ENCODE measurements at places on chromosomes 7 and 10.
A peak's percentile ranks its signal among the peaks of the same experiment; 100 is the strongest.

DNA sequence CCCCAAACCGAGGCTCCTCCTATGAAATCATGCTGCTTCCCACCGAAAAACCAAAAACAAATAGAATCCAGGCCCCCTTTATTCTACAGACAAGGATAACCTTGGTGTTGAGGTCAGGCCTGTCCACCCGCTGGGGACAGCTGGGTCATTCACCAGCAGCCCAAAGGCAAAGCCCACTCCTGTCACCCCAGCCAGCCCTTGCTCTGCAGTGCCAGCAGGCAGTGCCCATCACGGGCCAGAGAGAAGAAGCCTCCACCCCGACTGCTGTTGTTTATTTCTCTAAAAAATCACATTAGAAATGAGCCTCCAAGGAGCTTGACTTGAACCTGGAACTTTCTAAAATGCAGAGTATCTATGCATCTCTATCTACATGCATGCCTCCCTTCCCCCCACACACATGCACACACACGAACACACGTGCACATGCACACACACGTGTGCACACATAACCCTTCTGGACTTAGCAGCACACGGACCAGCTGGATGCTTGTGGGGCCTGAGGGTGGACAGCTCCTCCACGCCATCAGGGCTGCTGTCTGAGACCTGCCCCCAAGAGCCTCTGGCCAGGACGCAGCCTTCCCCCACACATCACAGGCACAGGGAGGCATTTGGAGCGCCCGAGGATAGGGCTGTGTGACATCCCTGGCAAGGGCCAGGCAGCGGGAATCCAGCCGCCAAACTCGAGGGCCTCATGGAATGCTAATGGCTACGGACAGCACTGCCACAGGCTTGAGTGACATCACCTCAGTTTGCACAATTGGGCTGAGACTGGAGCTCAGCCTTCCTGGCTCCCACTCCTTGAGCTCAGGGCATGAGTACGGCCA lies 22.8 kb downstream of the PRKAG2 start:
- DNase-seq, result no peak

- no peak for DNase-seq
Observed at GRCh38 chr10:99358101-99358500, 28.9 kb downstream of the CNNM1 start.

GRCh38 chr10:7251696-7252465 lies 159.0 kb downstream of the SFMBT2 start:
- no peak for DNase-seq

DNA sequence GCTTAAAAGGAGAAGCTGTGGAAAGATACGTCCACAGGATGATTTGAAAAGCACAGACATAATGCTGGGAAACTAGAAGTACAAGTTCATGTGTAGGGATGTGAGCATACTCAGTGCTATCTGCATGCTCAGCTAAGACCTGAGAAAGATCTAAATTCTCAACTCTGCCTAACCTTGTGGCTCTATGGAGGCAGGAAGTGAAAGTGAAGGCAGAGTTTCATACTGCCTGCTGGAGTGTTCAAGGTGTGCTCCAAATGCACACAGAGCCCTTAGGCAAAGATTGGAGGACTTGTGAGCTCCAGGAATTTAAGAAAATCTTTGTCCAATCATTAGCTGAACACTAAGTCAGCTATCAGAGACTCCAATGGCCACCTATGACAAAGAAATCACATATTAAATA lies 190.9 kb downstream of the RNLS start:
- no peak for DNase-seq

DNA sequence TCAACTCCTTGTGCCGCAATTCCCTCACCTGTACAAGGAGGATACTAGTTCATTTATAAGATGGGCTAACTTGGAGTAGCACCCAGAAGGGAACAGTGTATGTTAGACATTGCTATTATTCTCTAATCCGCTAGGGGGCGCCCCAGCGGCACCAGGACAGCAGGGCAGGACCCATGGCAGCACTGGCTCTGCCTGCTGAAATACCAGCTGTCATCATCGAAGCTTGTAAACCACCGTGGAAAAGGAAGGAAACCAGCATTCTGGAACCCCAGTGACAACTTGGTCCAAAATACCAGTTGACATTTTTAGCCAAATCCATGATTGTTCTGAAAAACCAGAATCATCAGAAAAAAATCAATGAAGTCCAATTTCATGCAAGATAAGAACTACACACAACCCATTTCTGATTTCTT lies 134.4 kb downstream of the ITGA8 start:
- peak; percentile 5 for DNase-seq

- DNase-seq, result no peak
Observed at GRCh38 chr7:66176914-66177313, 28.2 kb upstream of the TPST1 start.

DNA sequence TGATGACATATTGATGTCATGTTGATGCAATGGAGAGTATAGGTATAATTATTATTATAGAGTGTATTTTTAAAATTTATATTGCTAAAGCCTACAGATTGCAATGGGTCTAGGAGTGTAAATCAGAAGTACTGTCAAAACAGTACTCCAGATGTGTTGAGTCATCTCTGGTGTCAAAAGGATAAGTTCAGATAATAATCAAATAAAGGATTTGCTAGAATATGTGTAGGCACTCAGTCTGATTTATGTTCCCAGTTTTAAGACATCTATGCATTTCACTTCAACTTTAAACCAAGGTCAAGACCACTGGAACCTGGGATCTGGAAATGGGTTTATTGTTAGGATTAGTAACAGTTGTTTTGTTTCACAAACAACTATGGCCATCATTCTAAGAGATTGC lies 342.3 kb upstream of the BMPER start:
- DNase-seq, result no peak

DNA sequence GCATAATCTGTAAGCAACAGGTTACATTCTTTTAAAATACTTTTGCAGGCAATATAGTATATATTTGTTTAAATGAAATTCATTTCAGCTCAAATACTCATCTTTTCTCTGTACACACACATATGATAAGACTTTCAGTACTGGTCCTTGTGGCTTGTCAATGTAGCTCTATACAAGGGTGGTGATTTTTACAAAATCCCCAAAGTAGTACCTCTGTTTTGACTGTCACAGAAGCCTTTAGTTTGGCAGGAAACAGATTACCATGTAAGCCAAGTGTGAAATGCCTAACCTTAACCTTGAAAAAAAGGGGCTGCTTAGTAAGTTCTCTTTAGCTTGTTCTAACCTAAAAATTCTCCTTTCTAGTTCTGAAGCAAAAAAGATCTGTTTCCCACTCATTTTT lies 87.9 kb downstream of the KCND2 start:
- no peak for DNase-seq

DNA sequence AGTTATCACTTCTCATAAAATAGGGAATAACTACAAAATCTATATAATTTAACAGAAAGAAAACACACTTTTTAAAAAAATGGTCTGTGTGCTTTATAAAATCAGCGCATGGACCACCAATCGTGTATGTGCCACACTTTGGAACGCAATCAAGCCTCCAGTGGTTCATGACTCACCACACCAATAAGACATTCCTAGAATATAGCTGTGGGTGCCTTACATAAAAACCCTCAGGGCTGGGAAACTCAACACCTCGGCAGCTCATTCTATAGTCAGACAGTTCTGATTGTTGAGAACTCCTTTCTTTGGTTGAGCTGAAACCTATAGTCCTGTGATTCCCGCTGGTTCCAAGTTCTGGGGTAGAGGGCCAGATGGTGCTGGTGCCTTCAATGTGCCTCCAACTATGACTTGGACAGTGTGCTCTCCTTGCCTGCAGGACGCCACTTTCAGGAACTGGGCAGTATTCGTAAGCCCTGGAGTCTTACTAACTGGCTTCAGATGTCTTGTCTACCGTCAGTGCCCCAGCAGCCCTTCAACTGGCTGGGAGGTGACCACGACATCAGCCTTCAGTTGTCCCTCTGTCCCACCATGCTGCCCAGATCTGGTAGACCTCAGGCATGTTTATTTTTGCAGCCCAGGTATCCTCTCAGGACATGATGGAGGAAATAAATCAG lies 135.7 kb upstream of the GDF10 start:
- no peak for DNase-seq

All from NCI-H1930 (cell line).